ENCODE measurements at places on chromosomes 7 and 10.

- DNase-seq, result no peak
Measured at GRCh38 chr10:77138541-77138940, 499.1 kb downstream of the KCNMA1 start.

GRCh38 chr7:113279256-113279655 is 160.9 kb upstream of the SMIM30 start:
- DNase-seq, result no peak

DNA sequence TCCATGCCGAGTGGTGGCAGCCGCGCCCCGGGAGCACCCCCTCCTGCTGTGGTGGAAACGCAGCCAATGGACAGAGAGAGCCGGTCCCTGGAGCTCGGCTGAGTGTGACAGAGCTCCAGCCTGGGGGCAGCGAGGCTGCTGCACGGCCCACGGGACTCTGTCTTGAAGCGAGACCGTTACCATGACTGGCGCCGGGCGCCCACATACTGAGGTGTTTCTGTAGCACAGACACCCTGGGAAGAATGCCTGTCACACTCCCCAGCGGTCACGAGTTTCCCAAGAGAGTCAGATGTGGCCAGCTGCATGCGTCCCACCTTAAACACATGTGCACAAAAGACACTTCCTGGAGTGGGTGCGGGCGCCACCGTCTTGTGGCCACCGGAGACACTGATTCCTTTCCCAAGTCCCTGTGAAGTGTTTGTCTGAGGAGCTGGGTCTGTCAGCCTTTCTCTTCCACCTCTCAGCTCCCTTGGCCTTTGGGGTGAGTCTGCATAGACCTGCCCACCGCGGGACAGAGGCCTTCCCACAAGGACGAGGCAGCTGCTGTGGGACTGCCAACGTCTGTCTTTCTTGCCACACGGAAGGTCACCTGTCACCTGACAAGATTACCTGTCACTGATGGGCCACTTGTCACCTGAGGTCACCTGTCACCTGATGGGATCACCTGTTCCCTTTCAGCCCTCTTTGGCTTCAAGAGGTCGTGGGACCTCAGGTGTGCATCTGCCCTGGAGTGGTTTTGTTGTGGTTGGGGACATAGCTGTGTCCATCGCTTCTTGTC is 94.6 kb downstream of the DNAJB6 start:
- no peak for DNase-seq

DNA sequence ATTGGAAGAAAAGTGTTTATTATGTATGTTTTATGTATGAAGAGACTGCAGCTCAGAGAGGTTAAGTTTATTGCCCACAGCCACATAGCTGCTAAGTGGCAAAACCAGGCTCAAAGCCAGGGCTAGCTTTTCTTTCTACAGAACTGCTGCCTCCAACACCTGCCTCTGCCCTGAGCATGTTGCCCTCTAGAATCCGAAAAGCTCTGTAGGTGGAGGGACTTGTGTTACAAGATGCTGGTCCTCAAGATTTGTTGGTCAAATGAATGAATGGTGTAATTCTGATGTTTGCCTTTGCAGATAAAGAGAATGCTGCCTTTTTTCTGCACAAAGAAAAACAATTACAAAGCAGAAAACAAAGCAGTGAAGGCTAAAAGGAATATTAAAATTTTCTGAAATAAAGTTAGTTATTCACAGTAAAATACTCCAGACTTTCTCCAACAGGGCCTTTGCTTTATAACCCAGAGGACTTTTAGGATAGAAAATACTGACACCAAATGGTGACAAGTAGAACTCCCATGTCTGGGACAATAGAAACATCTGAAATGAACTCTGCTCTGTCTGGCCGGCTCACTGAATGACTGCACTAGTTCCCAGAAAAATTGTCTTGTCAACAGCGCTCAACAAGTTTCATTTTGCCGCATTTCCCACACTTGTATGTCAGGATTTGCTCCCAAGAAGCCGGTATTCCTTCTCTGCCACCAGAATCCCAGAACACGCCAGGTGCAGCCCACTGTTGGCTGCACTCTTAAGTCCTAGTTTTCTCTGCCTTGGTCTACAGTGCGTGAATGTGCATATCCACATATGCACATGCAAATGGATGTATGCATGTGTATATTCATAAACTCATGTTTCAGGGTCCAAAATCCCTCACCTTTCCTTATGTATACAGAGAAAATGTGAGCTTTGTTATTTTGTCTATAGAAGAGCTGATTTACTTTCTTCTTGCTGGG is 11.0 kb upstream of the DNTT start:
- peak; percentile 17 for DNase-seq

DNA sequence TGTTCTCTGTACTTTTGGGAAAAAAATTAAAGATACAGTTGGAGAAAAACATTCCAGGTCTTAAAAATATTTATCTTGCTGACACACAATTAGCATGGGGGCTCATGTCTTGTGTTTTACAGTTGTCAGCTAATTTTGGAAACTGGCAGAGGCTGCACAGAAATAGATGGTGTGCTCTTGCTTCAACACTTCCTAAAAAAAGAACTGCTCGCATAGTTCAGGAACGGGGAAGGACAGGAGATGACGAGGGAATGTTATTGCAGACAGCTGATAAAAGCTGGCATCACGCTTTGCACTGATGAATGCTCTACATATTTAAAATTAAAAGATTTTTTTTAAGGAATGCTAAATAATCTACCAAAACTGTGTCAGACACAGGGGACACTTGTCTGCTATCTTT is 103.5 kb upstream of the CELF2 start:
- DNase-seq, result no peak

DNA sequence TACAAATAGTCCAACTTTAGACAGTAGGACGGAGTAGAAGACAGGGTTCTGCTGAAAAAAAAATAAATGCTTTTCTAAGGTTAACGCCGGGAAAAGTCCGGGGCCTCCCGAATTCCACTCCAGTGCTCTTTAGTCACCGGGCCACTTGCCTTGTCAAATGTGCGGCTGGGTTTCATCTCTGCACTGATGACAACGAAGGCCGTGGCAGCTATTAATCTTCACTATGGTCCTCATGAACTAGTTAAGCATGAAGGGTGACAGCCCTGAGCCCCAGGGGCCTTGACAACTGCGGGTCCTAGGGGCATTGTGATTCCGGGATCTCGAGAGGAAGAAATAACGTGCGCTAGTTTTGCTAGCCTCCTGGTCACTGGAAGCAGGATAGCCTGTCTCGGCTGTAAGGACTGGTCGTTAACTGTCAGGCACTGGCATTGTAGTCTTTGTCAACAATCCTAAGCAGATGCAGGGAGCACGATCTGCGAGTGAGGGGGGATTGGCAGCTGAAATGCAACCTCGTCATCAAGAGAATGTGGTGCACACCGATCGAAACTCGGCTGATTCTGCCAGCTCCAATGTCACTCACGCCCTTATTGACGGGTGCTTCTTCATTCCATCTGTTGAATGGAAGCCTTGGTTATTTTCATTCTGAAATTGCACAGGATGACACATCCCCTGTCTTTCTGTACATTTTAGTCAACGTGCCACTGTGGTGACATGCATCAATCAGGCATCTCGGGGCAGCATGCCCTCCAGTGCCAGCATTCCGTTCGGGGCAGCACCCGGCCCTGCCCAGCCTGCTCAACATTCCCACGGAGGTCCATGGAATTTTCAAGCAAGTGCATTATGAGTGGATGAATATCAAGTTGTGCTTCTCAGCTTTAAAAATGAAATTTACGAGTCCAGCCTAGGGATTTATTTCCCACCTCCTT is 51.6 kb upstream of the MGMT start:
- no peak for DNase-seq

DNA sequence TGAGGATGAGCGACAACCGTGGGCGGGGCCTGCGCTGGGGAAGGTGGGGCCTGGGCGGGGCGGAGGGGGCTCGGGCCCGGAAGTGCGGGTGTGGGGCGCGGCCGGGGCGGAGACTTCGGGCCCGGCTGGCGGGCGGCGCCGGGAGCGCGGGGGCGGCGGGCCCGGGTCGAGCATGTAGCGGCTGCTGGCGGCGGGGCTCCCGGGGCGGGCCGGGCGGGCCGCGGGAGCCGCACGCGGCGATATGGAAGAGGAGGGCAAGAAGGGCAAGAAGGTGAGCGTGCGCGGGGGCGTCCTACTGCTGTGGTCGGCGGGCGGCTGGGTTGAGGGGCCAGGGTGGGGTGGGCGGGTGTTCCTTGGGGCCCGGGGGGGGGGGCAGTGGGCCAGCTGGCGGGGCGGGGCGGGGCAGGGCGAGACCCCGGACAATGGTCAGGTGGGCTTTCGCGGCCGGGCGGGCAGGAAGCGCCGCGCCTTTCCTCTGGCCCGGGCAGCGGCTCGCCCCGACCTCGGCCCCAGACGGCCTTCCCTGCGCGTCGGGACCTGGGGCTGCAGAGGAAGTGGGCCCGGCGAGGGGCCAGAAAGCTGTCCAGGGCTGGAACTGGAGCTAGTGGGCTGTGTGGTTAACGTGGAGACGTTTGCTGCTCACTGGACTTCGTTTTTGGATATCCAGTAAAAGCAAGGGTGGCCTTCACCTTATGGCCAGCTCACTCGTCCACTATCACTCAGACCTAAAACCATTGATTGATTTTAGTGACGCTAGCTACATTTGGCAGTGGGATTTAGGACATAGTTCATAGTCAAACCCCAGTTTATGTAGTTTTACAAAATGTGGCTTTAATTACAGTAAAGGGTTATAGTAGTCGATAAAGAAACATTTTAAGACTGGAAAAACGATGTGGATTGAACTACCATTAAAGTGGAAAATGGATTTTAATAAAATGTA is at the start of gene CCM2:
Gene CCM2, plus strand, starts transcription at position 109 of the 940 bp plus-strand sequence. Its CDS starts 133 bp downstream, at position 242.
- DNase-seq, result no peak

- DNase-seq, result no peak
Measured at GRCh38 chr10:103141950-103142349, 51.1 kb downstream of the NT5C2 start.

DNA sequence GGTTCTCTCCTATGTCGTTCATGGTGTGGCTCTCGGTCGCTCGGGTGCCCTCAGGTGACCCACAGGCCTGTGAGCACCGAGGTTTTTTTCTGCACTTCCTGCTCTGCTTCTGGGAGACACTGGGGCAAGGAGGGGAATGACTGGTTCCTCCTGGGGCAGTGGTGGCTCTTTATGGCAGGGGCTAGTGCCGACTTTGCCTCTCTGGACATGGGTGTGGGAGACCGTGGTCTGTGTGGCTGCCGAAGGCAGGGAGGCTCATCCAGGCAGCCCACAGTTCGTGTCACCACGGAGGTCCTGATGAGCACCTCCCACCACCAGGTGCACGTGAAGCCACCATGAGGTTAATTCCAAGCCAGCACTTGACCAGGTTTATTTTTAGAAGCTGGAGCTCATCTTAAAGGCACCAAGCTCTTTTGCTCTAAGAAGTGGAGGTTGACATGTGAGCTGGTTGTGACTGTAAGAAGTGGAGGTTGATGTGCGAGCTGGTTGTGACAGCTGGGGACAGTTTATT is 24.7 kb upstream of the DPYSL4 start:
- no peak for DNase-seq

DNA sequence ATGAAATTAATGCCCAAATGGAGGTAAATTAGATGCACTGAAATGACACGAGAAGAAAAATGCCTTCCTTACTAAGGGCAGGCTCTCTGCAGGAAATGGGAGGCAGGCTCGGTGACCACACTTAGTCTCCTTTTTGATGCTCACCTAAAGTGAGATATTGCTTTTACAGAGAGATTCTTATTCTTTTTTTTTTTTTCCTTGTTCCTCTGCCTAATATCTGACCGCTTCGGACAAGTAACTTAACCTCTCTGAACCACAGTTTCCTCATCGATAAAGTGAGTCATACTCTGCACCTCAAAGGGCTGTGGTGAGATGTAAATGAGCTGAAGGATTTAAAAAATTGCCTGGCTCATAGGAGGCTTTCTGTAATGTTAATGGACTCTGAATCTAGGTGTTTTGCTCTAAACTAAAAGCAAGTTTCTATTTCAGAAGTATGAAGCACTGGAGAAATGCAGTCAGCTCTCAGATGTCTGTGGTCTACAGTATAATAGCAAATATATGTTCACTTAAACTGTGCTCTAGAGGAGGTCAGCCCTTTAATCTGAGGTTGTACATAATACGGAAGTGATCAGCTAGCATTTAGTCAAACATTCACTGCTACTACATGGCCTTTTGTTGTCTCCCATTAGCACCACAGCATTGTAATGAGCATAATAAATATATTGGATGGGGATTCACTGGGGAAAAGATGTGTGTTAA is 23.2 kb downstream of the NKX2-3 start:
- no peak for DNase-seq

GRCh38 chr7:26658389-26659084 is 205.9 kb downstream of the SKAP2 start:
- DNase-seq, result peak; percentile 89

- DNase-seq, result no peak
Measured at GRCh38 chr7:55546814-55547213, 25.5 kb downstream of the VOPP1 start.

DNA sequence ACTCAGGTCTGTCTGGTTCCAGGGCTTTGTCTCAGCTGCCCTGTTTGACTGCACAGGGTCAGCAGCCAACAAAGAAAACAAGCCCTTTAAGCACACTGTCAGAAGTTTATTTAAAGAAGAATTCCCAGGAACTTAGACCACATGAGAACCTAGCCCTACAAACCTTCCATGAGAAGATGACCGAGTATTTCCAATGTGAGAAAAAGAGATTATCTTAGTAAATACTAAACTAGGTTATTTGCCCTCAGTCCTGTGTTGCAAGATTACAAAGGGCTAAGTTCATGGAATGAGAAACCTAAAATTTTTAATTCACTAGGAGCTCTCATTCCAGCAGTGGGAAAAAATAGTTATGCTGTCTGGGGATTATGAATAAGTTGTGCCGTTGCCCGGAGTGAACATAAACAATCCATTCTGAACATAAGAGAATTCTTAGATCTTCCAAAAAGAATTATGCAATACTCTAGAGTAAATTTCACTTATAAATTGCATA is 46.7 kb downstream of the NOC3L start:
- DNase-seq, result no peak

DNA sequence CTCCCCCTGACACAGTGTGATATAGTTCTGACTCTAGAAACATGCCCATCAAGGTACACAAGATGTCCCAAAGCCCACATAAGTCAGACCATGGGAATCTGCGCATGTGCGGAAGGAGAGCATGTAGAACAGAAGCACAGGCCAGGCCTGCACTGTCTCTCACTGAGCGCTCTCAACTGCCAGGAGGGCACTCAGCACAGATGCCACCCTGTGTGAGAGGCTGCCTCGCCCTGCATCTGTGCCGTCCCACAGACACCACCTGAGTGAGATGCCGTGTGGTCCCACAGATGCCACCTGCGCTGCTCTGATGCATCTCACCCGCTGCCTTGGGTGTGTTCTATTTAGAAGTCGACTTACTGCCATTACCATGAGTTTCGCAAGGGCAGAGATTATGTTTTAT is 98.4 kb downstream of the VOPP1 start:
- DNase-seq, result no peak

- DNase-seq, result no peak
Measured at GRCh38 chr7:123824754-123825067, 20.3 kb upstream of the HYAL4 start.

DNA sequence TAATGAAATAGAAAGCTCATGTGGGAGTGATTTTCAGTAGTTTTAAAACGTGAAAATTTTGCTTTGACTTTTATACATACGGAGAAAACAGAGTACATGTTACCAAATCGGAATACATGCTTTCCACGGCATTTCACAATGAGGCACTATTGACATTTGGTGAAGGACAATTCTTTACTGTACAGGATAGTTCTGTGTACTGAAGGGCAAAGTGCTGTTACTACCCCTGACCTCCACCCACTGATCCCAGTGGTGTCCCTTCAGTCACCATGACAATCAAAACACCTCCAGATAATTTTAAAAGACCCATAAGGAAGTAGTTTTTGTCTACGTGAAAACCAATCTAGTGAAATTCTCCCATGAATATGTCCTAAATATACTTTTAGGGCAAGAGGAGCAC is 33.1 kb upstream of the ANK3 start:
- DNase-seq, result no peak
